ENCODE measurements at places on chromosomes 7 and 10.

- no peak for DNase-seq
These were observed 302.1 kb downstream of the FZD1 start for GRCh38 chr7:91566402-91566732.

DNA sequence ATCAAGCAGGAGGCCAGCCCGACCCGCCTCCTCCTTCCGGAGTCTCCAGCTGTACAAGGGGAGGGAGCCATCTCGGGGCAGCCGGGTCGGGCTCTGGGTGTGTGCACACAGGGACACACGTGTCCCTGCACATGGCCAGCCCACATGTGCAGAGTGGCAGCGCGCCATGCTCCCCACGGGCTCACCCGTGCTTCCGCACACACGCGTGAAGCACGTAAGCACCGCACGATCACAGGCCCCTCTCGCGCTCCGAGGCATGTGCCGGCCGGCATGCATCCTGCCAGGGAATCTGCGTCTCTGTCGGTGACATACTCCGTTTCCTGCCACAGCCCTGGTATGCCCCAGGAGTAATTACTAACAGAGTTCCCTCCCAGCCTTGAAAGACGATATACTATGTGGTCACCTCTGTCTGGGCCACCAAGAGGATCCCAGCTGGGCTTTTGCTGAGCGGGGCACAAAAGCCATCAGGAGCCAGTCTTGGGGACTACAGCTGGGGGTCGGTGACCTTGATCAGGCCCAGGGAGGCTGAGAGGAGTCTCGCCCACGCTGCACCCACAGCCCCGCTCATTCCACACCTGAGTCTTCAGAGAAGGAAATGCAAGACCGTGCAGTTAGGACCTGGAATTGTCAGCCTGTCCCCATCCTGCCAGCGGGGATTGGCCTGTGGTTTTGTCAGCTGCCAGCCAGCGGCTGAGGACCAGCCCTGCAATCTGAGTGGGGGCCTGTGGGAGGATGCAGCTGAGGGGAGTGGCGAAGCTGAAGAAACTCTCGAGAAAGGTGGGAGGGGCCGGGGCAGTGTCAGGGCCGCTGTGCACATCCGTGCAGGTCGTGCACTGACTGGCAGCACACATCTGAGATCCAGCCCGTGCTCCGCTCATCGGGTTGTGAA lies 11.0 kb upstream of the LFNG start:
- DNase-seq: no peak

DNA sequence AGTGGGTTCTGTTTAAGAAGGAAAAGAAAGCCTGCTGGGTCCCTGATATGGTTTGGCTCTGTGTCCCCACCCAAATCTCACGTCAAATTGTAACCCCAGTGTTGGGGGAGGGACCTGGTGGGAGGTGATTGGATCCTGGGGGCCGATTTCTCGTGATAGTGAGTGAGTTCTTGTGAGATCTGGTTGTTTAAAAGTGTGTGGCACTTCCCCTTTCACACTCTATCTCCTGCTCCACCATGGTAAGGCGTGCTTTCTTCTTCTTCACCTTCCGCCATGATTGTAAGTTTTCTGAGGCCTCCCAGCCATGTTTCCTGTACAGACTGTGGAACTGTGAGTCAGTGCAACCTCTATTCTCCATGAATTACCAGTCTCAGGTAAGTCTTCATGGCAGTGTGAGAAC lies 42.6 kb downstream of the INPP5A start:
- DNase-seq: no peak

- DNase-seq: no peak
These were observed 145.2 kb upstream of the KLF14 start for GRCh38 chr7:130879191-130879590.

GRCh38 chr7:42702647-42703046 lies 209.2 kb downstream of the C7orf25 start:
- DNase-seq: no peak

- no peak for DNase-seq
These were observed 34.4 kb downstream of the ADD3 start for GRCh38 chr10:110042181-110042580.

GRCh38 chr7:22885797-22886261 lies 63.2 kb upstream of the TOMM7 start:
- DNase-seq: no peak

DNA sequence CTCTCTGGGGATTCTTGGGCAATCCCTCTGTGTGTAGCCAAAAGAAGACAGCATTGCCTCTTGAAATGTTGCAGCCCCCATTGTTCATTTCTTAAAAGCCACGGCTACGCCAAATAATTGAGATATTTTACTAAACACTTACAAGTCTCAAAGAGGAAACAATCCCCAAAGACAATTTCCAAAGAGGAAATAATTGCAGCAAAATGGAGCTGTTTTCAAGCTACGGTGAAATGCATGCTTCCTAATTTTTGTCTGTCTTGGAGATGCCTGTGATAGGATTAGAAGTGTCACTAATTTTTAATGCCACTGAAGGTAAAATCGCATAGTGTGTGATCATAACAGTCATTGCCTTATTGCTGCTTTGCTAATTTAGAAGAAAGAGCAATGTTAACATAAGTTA lies 72.9 kb upstream of the NAMPT start:
- DNase-seq: no peak

DNA sequence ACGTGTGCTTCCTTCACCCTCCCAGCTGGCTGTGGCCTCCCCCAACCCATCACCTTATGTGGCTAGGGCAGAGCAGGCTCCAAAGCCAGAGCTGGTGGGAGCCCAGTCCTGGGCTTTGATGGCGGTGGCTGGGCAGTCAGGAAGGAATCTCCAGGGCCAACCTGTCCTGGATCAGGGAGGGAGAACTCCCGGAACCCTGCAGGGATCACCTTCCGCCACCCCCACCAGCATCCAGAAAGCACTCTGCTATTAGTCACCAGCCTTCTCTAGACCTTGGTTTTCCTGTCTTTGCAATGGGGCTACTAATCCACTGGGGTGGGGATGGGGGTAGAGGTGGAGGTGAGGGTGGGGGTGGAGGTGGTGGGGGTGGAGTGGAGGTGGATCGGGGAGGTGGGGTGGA lies 139.0 kb downstream of the ZMIZ1 start:
- DNase-seq: no peak

DNA sequence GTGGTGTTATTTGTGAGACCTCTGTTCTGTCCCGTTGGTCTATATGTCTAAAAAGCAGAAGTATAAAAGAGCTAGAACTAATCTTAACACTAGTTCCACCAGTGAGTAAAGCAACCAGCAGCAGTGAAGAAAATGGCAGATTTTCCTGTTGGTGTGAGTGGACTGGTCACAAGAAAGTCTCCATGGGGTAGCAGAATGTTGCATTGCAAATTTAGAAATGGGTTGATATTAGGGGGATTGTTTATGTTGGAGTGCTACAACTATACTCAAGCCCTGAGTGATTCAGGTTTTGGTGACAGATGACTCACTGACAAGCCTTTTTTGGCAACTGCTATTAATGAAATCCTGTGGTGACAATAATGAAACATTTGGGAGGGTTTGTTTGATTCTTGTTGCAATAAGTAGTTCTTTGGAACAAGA lies 5.6 kb downstream of the AVL9 start:
- no peak for DNase-seq

- no peak for DNase-seq
These were observed 24.3 kb upstream of the ZRANB1 start for GRCh38 chr10:124917428-124918190.

DNA sequence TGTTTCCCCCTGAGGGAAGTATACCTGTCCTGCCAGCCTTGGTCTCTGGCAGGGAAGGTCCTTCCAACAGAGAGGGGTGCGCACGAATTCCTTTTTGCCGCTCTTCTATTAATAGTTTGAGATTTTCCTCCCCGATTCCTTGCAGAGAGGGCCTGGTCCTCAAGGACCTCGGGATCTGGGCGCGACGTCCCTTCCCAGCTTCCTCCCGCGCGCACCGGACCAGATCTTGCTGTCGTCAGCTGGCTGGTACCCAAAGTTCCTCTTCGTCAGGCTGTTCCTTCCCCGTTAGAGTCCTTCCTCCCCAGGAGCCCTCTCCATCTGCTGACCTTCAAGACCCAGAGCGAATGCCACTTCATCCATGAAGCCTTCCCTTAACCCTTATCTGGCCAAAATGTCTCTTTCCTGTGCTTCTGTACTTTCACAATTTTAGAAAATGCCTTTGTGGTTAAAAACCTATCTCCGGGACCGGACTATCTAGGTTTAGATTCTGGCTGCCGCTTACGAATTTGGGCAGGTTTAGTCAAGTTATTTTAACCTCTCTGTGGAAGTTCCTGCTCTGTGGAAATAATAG lies 851 bp upstream of the GOT1 start:
- no peak for DNase-seq

DNA sequence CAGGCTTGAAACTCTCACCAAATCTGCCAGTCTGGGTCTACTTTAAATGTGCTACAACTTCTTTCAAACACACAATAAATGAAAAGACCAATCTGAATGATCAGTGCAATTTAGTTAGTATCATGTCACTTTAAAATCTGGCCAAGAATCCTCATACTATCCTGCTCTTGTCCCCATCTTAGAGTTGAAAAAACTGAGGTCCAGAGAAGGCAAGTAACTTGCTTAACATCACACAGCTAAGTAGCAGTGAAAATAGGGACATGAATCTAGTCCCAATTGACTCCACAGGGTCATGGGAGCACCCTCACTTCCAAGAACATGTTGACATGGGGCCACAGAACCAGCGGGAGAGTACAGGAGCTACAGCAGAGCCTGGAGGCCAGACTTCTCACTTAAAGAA lies 3.1 kb upstream of the GDF10 start:
- no peak for DNase-seq

GRCh38 chr10:68564712-68565111 lies 4.6 kb downstream of the TET1 start:
- DNase-seq: no peak

GRCh38 chr7:152643979-152644559 lies 31.9 kb downstream of the XRCC2 start:
- DNase-seq: no peak

DNA sequence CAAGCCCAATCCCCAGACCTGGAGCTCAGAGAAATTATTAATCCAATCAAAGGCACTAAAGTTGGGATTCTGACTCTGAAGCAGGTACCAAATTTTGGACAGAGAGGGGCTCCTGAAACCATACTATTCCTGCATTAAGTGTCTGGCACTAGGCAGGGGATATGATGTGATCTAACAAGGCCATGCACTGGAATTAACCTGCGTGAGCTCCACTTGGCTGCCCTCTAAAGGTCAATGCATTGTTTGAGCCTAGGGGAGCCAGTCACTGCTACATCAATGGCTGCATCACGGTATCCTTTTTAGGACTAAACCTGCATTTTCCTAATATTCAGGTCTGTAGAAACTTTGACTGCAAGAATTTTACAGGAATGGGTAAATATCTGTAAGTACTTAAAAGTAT lies 42.1 kb downstream of the ST8SIA6 start:
- no peak for DNase-seq

GRCh38 chr7:73824986-73825385 lies 5.8 kb upstream of the CLDN4 start:
- DNase-seq: no peak

- DNase-seq: no peak
These were observed 25.0 kb downstream of the ABLIM1 start for GRCh38 chr10:114632869-114633715.

DNA sequence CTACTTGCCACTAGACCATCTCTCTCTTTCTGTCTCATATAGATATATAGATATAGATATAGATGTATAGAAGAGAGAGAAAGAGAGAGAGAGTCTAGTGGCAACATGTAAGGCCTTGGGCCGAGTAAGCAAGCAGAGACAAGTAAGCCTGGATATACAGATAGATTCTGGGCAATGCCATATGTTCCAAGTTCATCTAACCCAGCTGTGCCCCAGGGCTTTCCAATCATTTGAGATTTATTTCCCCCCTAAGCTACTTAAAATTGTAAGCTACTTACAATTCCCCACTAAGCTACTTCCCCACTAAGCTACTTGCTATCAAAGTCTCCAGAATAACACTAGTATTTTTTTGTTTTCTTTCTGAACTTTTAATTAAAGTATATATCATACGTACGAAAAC lies 1094.1 kb downstream of the DNAJB9 start:
- DNase-seq: no peak

GRCh38 chr10:45368181-45368580 lies 5.8 kb upstream of the ALOX5 start:
- no peak for DNase-seq

GRCh38 chr7:77461246-77461645 lies 45.1 kb upstream of the GSAP start:
- no peak for DNase-seq

GRCh38 chr7:51950813-51951212 lies 634.2 kb upstream of the COBL start:
- no peak for DNase-seq

GRCh38 chr7:26550492-26550891 lies 258.8 kb downstream of the SNX10 start:
- DNase-seq: no peak

DNA sequence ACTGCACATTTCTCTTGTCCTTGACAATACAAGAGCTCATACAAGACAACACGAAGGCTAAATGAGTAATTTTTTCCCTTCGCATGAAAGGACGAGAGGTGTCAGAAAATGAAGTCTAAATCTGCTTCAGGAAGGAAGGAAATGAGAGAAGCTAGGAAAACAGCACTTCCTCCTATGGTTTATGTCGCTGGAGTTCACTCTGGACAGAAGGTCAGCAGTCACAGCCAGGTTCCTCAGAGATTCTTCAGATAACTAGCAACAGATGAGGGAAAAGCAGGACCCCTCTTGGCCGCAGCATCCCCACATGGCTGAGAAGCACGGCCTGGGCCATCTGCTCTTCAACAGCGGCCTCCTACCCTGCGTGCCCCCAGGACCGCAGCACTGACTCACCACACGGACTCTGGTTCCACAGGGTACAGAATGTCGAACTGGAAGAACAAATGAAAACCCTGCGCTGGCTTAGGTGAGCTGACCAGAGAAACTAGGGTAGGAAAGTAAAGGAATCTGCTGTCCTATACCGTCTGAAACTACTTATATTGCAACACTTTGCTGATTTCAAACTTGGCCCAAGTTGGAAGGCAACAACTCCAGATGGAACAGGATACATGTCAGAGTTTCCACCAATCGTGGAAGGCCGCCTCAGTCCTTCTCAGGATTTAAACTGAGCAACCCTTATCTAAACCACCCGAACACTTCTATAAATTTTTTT lies 26.3 kb downstream of the DNMBP start:
- no peak for DNase-seq

- no peak for DNase-seq
These were observed 728 bp downstream of the CAV2 start for GRCh38 chr7:116500078-116500853.

DNA sequence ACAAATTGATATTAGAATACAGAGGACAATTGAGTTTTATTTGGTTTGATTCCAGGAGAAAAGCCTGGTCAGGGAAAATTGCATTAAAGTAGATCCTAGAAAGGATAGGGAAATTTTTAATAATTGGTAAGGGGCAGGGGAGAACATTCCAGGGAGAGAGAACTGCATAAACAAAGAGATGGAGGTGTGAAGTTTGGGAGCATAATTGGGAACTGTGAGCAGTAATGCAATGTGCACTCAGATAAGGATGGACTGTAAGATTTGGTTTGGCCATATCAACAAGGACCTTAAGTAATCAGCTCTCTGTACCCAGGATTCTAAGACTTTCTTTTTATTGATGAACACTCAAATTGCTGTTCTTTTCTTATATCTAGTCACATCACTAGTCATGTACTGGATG lies 41.4 kb downstream of the ZMYND11 start:
- no peak for DNase-seq
